ENCODE measurements at places on chromosomes 1 and 21.
A peak's percentile ranks its signal among the peaks of the same experiment; 100 is the strongest.

DNA sequence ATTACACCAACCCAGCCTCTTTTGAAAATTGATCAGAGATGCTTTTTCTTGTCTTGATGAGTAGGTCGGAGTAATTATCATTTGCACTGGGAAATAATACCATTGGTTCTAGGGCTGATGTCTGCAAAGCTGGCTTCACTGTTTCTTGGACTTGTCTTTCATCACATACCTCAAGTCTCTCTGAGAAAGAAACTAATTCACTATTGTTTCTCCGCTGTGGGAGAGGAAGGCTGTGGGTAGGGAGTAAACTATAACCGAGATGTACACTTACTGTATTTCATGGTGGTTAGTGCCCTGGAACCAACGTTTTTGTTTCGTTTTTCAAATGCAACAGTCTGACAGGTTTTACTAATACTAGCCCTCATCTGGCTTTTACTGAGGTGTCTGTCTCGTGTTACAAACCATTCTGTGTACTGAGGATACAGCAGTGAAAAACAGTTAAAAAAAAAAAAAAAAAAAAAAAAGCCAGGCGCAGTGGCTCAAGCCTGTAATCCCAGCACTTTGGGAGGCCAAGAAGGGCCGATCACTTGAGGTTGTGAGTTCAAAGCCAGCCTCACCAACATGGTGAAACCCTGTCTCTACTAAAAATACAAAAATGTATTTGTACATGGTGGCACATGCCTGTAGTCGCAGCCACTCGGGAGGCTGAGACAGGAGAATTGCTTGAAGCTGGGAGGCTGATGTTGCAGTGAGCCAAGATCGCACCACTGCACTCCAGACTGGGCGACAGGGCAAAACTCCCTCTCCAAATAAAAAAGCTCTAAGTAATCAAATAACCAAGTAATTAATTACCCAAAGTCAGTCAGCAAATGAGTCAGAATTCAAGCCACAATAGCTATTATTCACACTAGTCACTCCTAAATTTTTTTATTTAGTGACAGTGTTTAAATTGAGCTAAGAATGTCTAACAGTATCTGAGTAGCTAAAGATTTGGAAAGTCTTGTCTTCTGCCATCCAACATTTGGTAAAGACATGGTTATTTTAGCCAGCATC, 23.3 kb downstream of the TOMM20 start:
- peak; percentile 18 for DNase-seq

- no peak for DNase-seq
These were observed 207.4 kb upstream of the RUNX1 start for GRCh38 chr21:35256468-35256988.

- DNase-seq, result no peak
These were observed 4.6 kb downstream of the BLACAT1 start for GRCh38 chr1:205451202-205451601.

- DNase-seq, result no peak
These were observed 131.3 kb downstream of the ZP4 start for GRCh38 chr1:237759377-237759776.

Measured in activated naive CD4-positive, alpha-beta T cell treated with anti-CD3 and anti-CD28 coated beads, Interleukin-2, amount 10 ng/mL, durations not matched to agents 7 days and 5 days (primary cell).